ENCODE measurements at places on chromosomes 4 and X.

GRCh38 chrX:1767026-1767425, 152.2 kb downstream of the ASMT start:
- no peak for DNase-seq

DNA sequence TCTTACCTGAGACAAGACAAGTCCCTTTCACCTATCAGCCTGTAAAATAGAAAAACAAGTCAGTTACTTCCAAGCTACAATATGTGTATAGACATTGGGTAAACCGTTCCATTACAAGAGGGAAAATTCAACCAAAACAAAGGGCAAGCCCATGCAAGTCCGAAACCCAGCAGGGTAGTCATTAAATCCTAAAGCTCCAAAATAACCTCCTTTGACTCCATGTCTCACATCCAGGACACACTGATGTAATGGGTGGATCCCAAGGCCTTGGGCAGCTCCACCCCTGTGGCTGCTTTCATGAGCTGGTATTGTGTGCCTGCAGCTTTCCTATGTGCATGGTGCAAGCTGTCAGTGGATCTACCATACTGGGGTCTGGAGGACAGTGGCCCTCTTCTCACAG, 14.7 kb upstream of the FAM47B start:
- no peak for DNase-seq

DNA sequence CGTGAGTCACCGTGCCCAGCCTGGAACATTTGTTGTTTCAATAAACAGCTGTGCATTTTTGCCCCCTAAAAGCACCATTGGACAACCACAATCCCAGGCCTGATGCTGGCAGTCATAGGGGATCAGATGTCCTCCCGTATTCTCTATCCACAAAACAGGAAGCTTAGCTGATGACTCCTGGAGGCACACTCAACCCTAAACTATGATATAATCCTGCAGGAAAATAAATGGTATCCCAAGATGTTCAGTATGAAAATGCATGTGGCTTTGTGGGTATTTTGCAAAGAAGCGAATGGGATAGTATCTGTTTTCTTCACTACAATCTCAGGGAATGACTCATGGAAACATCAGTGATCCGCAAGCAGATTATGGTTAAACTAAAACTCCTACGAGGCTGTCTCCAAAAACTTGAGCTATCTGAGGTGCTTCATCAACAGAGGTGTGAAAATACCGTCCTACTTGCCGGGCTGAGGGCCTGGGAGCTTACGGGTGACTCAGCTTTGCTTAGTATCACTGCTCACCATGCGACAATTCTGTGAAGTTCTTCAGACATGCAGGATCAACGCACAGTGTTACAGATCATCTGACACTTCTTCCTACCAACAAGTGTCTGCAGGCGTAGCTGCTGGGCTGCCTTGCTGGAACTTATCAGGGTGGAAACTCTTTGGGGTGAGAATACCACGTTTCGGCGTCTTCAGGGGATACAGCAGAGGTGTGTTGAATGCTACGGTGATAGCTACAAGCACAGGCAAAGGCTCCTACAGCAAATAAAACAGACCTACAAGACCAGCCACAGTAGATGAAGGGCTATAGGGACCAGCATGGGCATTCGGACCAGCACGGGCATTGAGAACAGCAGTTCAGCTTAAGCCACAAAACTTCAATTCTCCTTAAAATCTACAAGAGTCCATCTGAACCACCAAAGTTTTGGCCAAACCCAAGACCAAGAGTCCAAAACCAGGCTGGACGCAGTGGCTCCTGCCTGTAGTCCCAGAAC, 148.5 kb downstream of the DHRSX start:
- DNase-seq = no peak

DNA sequence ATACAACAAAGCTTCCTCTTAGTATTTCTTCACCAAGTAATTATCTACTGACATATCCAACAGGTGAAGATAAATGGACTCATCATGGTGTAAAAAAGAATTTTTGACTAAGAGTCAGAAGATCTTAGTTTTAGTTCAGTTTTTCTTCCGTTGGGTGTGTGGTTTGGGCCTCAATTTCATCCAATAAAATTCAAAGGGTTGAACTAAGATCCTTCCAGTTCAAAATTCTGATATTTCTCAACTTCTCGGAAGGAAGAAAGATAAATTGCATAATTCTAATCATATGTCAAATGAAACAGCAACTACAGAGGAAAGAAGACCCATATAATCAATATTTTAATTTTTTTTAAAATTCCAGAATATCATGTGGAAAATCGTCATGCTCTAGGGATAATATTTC, 192.7 kb downstream of the SPRY1 start:
- no peak for DNase-seq

GRCh38 chr4:75511841-75512240, 2.4 kb downstream of the RCHY1 start:
- DNase-seq = no peak

GRCh38 chr4:149187726-149188125, 627.9 kb downstream of the IQCM start:
- DNase-seq = no peak
